Stimulated activated CD4-positive, alpha-beta T cell treated with anti-CD3 and anti-CD28 coated beads, Interleukin-4, amount 100 ng/mL, for 24 hours (primary cell): ENCODE measurements at places on chromosomes 12 and 14.

DNA sequence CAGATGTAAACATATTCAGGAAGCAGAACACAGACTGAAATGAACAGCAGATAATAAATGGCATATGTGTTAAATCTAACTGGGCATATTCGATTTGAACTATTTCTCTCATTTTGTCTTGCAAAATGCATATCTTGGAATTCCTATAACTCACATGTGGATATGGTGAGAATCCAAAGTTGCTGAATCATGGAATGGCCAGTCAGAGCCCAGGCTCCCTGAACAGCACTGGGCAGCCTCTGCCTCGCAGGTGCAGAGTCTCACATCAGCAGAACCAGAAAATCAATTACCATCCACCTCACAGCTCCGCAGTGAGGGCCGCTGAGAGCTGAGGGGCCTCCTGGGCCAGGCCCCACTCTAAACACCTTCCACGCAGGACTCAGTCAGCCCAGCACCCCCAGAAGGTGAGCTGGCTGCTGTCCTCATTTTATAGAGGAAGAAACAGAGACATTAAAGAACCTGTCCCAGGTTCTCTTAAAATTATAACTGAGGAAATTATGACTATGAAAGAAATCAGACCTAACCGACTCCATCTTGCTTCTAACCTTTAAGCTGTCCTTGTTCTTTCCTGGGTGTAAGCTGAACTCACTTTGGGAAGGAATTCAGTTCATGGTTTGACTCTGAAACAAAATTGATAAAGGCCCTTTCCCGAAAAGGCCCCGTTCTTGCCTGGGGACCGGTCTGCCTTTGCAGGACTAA lies 269.1 kb upstream of the SFSWAP start:
- DNase-seq, result no peak

DNA sequence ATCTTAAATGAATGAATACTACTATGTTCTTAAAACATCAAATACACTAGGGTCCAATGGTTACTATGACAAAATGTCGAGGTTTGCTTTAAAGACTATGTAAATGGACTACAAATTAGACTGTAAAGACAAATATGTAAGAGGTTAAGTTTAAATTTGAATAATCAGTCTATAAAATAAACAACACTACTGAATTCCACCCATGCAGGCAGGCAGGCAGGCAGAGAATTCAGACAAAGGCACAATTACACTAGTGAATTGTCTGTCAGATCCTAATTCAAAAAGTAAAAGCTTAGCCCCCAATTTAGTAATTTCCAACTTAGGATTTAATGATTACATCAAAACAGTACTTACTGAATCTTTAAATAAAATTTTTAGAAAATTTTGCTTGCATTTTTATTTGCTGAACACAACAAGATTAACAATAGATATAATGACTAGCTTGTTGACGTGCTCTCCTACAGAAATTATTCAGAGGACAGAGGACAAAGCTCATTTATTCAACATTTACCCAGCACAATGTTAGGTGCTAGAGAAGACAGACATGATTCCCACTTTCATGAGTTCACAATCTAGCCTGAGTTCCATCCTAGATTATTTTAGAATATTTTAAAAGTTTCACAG lies 97.4 kb downstream of the CDK17 start:
- DNase-seq, result no peak

GRCh38 chr12:7892186-7892980 lies 19.7 kb upstream of the SLC2A14 start:
- DNase-seq, result no peak

DNA sequence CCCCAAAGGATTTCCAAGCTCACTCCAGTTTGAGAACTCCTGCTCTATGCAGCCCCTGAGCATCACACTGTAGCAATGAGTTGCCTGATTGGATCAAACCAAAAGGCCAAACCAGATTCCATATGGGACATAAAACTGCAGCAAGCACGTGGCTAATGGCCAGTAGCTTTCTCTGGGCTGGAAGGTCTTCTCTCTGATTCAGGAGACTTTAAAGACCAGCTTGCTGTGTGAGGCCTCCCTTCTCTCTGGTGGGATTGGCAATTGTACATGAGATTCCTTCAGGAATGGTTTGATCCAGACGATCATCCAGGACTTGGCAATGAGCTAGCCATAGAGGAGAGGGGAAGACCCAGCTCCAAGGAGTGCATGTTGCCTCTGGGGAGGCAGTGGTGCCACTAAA lies 50.2 kb downstream of the WSCD2 start:
- no peak for DNase-seq

DNA sequence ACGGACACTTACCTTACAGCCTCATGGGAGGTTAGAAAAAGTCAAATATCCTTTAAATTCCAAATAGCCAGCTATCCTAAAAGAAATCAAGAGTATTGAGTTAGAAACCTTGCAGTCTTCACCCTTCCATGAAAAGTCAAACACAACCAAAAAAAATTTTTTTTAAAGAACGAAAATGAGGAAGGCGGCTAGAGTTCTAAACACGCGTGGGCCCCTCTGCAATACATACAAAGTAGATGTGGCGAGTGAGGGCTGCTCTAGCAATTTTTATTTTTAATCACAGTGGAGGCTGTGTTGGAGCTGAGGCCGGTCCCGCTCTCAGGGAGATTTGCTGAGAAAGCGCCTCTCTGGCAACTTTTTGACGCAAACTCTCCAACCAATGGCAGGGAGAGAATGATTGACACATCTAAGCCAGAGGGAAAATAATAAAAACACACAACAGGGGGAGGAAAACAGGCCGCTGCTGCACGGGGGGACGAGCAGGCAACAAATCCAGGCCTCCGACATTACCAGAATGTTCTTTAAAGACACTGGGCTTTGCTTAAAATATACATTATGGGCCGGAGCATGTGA lies at the start of gene OTX2:
TSS of gene OTX2 (minus strand) at position 333 of the 573 bp plus-strand sequence. CDS start 5,023 bp downstream, outside the sequence.
- DNase-seq, result no peak

GRCh38 chr14:37625597-37626595 lies 30.5 kb downstream of the TTC6 start:
- DNase-seq, result no peak

DNA sequence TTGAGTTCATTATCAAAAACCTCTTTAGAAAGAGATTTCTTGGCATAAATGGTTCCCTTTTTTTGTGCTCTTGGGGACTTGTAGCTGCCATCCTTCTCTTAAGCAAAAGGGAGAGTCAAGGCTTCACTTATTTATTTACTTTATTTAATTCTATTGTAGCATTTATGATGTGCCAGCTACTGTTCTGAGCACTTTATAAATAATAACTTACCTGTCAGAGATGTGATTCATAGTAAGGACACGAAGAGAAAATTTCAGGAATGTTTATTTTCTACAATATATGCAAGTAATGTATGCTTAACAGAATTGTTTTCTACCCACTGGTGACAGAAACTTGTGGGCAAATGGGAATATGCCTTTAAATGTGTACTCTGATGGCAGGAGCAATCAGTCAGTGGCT lies 33.3 kb downstream of the TMEM117 start:
- no peak for DNase-seq

DNA sequence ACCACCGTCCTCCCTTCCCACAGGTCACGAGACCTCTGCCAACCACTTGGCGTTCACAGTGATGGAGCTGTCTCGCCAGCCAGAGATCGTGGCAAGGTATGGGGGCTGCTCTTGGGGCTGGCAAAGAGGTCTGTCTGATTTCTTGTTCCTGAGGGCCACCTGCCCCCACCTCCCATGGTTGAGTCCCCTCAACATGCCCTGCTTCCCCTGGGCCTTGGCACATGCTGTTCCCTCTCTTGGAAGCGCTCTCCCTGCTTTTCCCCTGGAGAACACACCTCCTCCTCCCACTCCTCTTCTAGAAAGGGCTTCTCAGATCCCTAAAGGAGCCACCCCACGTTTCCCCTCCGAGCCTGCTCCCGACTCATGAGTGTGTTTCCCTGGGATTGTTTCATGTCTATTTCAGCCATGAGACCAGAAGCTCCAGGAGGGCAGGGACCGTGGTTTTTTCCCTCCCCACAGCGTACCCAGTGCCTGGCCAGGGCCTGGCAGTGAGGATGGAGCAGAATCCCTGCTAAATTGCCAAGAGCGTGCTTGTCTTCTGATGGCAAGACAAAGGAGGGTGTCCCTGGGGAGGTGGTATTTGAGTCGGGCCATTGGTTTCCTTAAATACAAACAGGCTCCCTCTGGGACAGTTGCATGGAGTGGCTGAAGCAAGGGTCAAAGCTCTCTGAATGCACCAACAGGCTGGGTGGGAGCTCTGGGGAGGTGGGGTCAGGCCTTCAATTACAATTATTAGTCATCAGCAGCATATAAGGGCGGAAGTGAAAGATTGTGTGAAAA lies 34.1 kb downstream of the CYP46A1 start:
- no peak for DNase-seq

DNA sequence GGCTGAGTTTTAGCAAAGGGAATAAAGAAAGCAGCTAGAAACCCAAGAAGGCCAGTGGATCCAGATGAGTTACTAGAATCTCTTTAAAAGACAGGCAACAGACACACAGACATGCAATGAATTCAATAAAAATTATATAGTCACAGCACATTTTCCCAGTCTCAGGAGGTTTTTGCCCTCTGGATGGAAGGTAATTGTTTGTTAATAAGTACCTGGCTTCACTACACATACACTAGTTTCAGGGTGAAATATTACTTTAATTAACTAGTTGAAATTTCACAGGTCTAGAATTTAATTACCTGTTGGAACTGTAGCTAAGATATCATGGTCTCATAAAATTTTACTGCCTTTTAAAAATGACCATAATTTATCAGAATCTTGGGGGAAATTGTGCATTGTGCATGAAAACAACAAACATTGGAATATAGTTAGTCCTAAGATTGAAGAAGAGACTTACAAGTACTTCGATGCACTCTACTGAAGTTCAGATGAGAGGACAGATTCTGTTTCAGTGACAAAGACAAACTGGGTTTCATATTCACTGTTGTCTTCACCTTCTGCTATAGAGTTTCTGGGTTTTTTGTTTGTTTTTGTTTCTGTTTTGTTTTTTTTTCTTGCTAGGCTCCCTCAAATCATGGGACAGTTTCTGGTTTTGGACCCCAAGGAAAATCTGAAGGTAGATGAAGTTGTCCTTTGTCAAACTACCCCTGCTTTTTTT lies 277.0 kb upstream of the GARIN6 start:
- no peak for DNase-seq

GRCh38 chr12:118318744-118319143 lies 54.0 kb downstream of the TAOK3 start:
- no peak for DNase-seq

DNA sequence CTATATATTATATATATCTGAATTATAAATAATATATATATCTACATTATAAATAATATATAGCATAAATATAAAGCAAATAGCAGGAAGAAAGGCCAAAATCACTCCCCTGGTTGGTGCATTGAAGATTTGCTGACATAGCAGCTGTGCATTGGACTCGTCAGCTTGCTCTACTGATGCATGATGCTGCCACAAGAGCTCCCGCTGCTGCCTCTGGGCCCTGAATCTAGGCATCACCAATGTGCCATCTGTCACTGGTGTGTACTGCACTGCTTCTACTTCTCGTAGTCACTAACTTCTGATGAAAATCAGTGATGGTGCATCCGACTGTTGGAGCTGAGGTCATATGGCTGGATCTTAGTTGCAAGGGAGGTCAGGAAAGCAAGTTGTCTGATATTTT lies 205.0 kb downstream of the ADAMTS20 start:
- no peak for DNase-seq

DNA sequence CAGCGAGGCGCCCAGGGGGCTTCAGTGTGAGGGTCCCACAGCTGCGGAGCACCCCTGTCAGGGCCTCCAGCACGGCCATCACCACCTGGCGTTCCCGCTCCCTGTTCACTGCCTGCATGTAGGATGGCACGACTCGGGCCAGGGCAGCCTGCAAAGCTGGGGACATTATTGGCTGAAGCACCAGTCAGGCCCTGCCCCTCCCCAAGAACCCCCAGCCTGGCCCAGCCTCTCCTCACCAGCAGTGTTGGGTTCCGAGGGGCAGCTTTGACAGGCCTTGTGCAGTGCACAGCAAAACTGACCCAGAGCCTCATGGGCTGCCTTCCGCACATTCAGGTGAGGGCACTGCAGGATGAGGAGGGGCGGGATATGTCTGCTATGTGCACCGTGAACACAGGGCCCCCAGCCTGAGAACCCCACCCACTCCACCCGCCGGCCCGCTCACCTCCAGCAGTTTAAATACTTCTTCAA lies 5.6 kb downstream of the IPO4 start:
- DNase-seq, result no peak

DNA sequence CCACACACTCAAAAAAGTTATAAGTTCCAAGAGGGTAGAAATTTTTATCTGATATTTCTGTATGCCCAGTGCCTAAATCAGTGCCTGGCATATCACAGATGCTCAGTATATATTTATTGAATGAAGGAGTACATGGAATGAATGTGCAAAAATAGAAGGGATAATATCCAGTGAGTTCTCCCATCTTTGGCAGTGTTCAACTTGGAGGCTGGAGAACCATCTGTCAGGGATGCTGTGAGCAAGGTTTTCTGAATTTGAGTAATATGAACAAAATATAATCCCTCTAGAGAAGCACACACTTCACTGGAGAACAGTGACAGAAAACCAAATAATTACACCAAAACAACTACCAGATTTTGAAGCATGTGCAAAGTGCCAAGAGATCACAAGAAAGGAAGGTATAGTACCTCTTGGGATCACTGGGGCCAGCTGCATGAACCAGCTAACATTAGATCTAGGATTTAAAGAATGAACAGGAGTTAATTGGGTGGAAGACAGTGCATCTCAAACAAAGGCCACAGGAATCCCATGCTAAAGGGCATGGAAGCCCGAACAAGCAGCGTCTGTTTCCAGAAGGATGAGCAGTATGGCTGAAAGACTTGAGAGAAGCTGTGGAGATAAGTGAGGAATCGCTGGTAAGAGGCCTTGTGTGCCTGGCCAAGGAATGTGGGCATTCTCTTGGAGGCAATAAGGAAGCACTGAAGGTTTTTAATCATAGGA lies 11.5 kb downstream of the SLC8A3 start:
- DNase-seq, result no peak

DNA sequence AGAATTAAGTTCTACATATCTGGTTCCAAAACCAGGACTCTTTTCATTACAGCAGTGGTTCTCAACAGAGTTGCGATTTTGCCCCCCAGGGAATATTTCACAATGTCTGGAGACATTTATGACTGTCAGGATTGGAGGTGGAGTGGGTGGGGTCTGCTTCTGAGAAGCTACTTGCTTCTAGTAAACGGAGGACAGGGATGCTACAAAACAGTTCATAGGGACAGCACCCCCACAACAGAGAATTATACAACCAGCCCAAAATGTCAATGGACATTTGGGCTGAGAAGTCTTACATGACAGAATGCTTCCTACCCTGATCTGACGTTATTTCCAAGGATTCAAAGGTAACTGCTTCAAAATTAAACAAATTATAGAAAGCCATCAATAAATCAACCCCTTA lies 739 bp upstream of the SPATA7 start:
- DNase-seq, result no peak

DNA sequence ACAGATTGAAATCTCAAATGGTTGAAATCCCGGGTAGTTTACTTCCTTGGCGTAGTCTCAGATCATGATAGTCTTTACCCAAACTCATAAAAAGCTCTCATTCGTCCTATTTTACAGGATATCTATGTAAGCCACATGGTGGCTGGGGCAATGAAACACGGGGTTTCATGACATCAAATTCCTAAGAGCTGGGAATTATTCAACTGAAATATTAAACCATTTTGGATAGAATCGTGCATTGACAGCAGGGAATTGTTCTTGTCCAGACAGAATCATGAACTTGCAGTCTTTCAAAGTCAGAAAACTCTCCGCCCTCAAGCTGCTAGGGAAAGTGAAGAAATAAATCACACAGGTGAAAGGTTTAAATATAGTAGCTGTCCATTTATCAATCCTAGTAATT lies 33.2 kb upstream of the PRKAB1 start:
- no peak for DNase-seq
